ENCODE measurements at places on chromosomes 4 and X.

GRCh38 chr4:113499166-113499565, 262.4 kb downstream of the CAMK2D start:
- DNase-seq, result no peak

- DNase-seq, result no peak
Measured at GRCh38 chrX:10143071-10143983, 13.4 kb upstream of the CLCN4 start.

DNA sequence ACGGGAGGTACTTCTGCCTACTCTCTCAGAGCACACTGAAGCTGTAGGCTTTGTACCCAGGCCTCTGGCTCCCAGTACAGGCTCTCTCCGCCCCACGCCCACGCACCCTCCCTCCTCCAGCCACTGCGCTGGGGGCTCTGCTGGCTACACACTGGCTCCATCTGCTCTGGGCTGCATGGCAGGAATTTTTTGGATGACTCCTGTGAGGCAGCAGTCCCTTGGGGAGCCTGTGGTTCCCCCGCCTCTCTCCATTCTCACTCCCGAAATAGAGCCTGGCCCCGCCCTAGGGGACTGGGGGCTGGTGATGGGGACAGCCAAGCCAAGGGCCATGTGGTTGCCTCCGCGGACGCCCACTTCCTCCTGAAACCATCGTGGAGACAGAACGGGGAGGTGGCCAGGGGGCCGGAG, 58.1 kb upstream of the ADRA2C start:
- DNase-seq, result no peak

GRCh38 chrX:47068214-47068613, 10.0 kb upstream of the RGN start:
- DNase-seq, result no peak

- no peak for DNase-seq
Measured at GRCh38 chr4:55075376-55075775, 50.0 kb downstream of the KDR start.

DNA sequence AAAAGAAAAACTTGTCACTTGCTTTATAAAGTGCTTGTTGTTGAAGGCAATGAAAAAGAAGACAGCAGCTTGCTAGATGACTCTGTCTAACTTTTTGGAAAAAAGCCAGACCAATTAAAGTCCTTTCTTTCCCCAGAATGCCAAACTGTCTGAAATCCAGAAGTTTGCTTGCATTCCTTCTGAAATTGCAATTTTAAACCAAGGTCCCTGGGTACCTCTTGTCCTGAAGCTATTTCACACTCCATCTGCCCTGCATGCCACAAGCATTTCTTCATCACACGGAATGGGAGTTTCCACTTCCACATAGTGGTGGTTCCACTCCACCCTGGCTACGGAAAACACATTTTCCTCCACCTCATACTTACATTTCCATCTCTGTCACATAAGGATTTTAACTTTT, 101.0 kb downstream of the PAPSS1 start:
- peak; percentile 43 for DNase-seq

GRCh38 chrX:153460826-153461225, 9.6 kb downstream of the HAUS7 start:
- peak; percentile 57 for DNase-seq

DNA sequence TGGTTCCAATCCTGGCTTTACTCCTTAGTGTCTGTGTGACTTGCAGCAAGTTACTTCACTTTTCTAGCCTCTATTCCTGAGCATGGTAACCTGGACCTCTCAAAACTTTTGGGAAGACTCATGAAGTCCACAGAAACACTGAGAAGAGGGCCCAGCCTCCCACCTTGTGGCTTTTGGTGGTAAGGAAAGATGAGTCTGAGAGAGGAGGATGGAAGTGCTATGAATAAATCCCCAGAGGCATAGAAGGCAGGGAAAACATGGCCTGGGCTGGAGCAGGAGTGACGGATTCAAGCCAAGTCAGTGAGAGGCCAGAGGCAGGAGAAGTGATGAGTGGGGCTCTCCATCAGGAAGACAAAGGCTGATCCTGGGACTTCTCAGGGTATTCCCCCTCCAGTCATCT, 10.9 kb upstream of the MAGEA4 start:
- DNase-seq, result no peak

DNA sequence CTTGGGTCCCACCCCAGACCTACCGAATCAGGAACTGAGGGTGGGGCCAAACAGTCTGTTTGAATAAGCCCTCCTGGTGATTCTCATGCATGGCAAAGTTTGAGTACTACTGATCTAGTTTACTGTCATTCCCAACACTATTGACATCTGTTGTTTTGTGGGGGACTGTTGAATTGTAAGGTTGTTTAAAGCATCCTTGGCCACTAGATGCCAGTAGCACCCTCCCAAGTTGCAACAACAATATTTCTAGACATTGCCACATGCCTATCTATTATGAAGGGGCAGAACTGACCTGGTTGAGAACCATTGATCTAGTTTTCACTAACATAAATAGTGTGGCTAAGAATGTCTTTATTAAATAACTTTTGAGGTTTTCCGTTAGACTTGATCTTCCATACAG, 15.1 kb downstream of the TAF9B start:
- DNase-seq, result peak; percentile 19

GRCh38 chr4:16027626-16028025, 56.2 kb downstream of the PROM1 start:
- peak; percentile 27 for DNase-seq

GRCh38 chr4:578451-579443, 2.7 kb upstream of the TMEM271 start:
- no peak for DNase-seq

DNA sequence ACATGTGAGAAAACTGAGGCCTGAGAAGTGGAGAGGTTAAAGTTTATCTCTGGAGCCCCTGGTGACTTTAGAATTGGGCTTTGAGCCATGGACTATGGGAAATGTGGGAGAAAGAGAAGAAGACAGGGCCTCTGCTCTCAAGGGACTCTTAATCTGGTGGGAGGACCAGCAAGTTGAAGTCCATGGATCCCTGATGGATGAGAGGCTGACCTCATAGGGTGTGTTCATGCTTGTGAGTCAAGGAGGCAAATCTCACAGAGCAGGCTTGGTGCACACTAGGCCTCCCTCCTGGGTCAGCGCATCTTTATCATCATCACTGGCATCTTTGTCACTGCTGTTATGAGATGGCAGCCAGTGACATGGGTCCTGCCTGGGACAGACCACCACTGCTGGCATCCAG, 211.9 kb downstream of the AFAP1 start:
- DNase-seq, result peak; percentile 48

DNA sequence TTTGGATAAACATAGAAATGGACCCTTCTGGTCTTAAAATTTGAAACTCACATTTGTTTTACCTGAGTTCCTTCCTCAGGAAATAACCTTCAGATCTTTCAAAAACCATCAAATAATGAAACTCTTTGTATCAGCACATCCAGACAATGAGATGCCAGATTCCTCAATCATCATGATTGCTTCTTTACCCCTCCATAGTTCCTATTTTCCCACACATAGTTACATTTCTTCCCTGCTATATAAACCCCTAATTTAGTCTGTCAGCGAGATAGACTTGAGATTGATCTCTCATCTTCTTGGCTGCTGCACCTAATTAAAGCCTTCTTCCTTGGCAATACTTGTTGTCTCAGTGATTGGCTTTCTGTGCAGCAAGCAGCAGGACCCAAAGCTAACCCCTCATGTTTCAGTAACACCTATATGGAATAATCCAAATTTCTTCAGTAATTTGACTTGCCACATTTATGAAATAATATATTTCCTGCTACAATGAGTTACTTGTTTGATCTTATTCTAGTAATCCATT, 83.9 kb upstream of the BANK1 start:
- DNase-seq, result no peak

DNA sequence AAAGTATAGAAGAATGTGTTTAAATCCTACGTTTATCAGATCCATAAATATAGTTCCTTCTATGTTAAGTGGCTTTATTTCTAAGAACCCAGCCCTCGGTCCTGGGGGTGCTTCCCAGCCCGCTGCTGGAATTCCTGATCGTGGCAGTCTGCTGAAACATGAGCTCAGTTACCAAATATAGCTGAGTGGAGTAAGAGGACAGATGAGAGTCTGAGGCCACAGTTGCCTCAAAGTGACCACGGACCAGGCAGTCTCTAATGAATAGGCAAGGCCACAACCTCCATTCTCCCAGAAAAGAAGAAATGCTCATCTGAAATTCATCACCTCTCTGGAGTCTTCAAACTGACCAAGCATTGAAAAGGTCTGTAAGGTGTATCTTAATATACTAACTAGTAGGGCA, at the start of gene PALLD:
TSS of gene PALLD (plus strand) at position 219 of the 400 bp plus-strand sequence.
- DNase-seq, result no peak

DNA sequence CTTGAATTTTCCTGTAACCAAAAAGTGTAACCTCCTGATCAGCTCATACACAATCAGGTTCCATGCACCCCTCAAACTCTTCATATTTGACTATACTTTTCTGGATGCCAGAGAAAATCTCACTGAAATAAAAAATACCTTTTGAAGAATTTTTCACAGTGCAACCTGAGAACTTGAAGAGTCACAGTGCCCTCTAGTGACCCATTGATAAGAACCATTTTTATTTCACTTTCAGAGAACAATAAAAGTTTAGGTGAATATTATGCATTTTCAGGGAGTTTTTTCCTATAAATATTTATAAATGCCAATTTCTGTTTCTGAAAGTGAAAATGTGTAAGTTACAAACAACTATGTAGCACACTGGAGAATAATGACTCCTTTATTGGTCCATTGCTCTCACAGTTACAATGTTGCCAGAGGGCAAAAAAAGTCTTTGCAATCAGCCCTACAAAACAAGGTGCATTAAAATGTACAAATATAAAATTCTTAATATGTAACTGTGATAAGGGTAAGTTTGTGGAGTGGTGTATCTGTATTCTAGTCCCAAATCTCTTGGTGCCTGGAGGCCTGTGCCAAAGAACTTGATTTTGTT, 153.6 kb upstream of the INTU start:
- DNase-seq, result peak; percentile 47

DNA sequence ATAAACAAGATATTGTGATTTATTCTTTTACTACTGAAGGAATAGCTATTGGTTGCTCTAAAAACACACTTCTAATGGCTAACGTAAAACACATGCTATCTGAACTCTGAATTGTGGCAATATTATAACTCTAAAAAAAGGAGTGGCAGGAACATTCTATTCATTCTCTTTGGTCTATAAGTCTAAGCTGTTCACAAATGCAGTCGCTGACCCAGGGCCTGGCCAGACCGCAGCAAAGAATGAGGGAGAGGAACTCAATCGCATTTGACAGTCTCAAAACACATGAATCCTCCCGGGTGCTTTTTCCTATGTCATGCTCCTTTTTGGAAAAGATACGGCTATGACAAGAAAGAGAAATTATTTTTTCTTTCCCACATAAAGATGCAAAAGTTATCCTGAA, 651.6 kb upstream of the PITX2 start:
- DNase-seq, result no peak

Data from ELR (cell line).